ENCODE measurements at places on chromosomes 2 and 18.
A peak's percentile ranks its signal among the peaks of the same experiment; 100 is the strongest.

- no peak for DNase-seq
Measured at GRCh38 chr18:63374540-63374939, 7.5 kb upstream of the KDSR start.

DNA sequence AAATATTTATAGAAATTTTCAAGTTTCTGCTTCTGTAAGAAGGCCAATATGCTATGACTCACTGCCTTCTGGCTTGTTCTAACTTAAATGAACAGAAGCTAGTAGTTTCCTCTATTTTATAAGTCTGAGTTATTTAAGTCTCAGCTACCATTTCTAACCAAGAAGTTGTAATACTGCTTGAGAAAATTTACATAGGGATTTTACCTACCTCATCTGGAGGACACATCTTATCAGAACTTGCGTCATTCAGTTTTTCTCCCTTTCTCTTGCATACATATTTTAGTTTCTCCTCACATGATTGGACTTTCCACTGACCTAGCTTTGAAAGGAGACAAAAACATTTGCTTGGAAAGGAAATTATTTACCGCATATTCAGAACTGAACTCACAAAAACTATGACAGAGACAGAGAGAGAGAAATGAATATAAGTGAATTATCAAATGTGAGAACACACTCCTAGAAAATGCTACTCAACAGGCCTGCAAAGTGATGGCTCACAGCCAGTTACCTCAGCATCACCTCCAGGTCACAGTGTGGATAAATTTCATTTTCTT, 81.1 kb upstream of the CD302 start:
- DNase-seq = no peak

DNA sequence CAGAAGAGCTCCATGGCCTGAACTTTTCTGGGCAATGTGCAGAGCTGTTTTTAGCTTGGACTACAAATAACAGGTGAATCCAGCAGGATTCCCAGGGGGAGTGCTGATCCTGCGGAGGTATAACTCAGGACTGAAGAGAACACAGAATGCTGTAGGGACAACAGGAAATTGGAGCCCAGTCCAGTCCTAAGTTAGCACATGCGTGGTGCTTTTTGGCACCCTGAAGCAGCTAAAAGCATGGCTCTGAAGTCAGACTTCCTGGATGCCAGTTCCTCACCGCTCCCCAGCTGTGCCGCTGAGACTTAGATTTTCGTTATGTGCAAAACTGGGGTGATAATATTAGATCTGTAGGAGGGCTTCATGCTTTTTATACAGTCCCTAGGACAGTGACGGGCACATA, 58.6 kb downstream of the GALR1 start:
- DNase-seq = no peak

GRCh38 chr2:46171411-46171953, 125.7 kb upstream of the EPAS1 start:
- DNase-seq = no peak

DNA sequence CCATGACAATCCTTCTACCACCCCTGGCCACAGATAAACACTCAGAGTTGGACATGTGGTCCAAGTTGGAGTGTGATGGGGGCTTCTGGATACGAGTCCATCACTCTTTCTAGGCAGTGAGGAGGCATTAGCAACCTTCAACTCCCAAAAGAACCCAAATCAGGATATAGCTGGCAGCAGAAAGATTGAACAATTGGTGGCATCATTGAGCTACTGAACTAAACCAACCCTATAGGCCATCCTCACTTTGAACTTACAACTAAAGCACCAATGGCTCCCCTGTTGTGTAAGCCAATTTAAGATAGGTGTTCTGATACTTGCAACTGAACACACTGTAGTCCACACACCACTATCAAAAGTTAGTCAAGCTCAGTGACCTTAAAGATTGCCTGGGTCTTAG, 24.0 kb upstream of the MARCO start:
- DNase-seq = no peak

- DNase-seq = no peak
Measured at GRCh38 chr18:66193938-66194337, 410.0 kb downstream of the CDH19 start.

DNA sequence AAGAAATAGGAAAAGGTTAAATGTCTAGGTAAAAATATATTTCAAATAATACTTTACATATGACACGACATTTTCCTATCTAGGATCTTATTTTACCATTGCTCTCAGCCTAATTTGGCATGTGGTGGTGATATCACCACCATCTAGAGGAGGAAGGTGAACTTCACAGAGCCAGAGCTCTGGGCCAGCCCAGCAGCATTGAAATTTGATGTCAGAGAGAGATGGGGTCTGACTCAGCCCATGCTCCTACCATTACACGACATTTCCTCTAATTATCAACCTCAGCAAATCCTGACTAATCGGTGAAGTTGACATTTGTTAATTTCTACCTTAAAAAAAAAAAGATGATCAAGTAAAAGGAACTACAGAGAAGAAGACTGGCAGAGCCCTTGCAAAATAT, 42.3 kb downstream of the LRRTM4 start:
- no peak for DNase-seq

DNA sequence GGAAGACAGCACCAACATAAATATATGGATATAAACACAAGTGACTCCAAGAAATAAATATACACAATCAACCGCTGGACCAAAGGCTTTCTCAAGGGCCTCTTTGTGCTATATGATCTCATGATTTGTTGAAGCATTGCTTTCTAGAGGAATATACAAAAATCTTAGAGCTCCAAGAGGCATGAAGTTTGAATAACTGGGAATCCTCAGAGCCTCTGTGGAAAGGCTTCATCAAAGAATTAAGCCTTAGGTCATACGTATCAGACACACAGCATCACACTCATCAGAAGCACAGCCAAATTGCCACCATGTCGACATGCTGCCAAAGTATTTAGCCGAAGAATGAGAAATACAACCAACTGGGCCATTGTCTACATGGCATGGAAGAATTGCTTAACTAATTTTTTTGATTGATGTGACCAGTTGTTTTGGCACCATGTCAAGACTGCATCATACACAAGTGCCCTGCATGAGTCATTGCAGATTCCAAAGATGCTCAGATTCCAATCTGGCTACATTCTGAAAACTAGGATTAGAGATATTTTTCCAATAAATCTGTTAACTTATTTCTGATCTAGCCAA, 860.6 kb upstream of the ZEB2 start:
- DNase-seq = no peak

- no peak for DNase-seq
Measured at GRCh38 chr2:119463136-119463535, 31.5 kb downstream of the TMEM37 start.

- DNase-seq = no peak
Measured at GRCh38 chr2:11616851-11617415, 53.1 kb downstream of the NTSR2 start.

DNA sequence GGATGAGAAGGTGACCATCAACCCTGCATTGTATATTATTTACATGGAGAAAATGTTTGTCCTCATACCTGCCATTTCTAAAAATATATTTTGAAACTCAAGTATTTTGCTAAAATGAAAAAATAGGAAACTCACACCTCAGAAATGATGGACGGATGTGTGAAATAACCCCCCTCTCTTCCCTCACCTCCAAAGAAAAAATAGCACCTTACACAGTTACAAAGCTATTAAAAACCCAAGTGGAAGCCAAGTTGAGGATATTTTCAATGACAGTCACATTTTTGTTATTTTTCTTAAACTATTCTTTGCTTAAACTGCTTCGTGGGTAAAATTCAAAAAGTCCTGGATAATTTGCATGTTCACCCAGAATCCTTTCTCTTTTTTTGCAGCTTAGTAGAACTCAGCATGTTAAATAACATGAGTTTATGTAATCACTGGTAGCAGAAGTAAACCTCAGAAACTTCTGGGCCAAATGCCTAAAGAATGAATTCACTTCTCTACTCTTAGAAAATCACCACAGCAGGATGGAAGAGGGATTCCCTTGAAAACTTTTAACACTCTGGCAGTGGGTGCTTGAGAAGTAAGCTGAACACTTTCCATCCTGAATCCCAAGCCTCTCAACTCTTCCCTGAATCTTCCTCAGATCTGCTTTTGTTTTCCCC, 768 bp downstream of the DSC1 start:
- DNase-seq = no peak

DNA sequence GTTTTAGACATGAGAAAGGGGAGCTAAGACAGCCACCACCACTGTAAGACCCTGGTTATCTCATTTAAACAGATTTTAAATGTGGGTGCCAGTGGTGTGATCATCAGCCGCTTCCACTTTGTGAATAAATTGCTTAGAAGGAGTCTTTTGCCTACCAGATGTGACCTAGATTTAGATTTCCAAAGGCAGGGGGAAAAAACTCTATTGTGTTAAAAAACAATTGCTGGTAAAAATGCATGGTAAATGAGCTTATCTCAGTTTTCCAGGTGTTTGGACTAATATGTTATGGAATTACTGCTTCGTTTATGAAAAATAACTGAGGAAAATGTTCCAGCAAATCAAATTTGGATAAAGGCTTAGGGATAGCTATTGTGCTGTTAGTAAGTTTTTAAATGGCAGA, 466.3 kb upstream of the RAB12 start:
- no peak for DNase-seq

DNA sequence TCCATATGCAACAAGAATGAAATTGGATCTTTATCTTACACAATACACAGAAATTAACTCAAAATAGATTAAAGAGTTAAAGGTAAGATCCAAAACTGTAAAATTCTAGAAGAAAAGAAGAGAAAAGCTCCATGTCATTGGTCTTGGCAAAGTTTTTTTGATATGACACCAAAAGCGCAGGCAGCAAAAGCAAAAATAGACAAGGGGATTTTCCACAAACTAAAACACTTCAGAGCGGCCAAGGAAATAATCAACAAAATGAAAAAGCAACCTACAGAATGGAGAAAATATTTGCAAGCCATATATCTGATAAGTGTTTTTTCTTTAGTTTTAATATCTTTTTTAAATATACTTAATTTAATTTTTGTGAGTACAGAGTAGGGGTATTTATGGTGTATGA, 112.8 kb upstream of the CAB39 start:
- no peak for DNase-seq

DNA sequence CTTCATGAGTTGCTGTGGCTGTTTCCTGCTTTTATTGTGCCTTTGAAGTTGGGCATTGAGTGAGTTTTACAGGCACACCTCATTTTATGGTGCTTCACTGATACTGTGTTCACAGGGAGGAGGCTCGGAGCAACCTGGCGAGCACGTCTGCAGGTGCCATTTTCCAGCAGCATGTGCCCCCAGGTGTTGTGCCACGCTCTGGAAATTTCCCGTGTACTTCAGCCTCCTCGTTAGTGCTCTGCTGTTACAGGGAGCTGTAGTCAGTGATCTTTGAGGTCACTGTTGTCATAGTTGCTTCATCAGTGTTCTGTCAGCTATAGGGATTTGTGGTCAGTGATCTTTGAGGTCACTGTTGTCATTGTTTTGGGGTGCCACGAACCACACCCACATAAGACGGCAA, 20.1 kb downstream of the CTDP1 start:
- no peak for DNase-seq

GRCh38 chr2:11551569-11552259, 17.9 kb downstream of the GREB1 start:
- no peak for DNase-seq

GRCh38 chr2:17594533-17595401, 54.3 kb downstream of the VSNL1 start:
- DNase-seq = no peak

DNA sequence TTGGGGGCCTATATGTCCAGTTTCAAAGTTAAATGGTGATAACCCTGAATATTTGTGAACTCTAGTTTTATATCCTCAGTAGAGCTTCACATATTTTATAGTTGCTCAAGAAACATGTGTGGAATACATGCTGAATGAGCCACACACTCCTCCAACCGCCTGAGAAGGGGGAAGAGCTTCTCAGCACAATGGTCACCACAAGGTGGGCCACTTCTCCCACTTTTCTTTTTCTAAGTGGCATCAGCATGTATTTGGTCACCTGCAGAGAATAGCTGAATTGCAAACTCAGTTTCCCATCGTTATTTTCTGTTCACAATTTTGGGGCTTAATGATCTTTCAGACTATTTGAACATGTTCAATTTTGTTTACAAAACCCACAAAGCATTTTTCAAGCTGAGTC, 340.5 kb downstream of the PARD3B start:
- no peak for DNase-seq

GRCh38 chr18:65753520-65753919, 2.7 kb downstream of the CDH7 start:
- DNase-seq = no peak

DNA sequence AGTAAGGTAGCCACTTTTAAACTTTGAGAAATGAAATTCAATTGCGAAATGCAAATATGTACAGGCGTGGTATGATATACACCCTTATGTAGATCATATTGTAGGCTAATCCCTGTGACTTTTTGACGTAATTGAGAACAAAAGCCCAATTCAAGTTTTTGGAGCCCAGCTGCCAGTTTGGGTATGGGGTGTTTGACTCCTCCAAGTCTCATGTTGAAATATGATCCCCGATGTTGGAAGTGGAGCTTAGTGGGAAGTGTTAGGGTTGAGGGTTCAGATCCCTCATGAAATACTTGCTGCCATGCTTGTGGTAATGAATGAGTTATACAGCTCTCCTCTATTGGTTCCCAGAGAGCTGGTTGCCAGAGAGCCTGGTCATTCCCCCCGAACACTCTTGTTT, 1666.8 kb downstream of the SUCLG1 start:
- DNase-seq = no peak

DNA sequence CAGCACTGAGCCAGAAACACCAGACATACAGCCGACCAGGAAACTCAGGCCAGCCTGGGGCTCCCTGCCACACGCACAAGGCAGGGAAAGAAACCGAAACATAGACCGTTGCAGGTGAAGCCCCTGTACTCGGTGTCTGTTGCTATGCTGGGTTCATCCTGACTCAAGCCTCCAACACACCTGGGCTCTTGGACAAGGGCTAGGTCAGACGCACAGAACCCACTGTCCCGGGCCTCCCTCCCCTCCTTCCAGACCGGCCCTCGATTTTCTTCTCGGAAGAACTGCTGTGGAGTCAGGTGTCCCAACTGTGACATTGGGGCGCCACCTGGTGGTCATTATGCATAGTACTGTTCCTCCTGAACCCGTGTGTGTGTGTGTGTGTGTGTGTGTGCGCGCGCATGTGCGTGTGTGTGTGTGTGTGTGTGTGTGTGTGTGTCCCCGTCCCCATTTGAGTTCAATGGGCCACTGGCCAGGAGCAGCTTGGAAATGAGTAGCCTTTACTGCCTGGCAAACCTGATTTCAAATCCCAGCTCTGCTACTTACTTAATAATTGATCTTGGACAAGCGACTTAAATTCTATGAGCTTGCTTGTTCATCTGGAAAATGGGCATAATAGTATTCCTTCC, 55.4 kb upstream of the GLI2 start:
- DNase-seq = peak; percentile 52

- no peak for DNase-seq
Measured at GRCh38 chr18:22193466-22193865, 24.1 kb downstream of the GATA6 start.

GRCh38 chr18:49161627-49162026, 210.9 kb upstream of the SMAD7 start:
- DNase-seq = no peak

DNA sequence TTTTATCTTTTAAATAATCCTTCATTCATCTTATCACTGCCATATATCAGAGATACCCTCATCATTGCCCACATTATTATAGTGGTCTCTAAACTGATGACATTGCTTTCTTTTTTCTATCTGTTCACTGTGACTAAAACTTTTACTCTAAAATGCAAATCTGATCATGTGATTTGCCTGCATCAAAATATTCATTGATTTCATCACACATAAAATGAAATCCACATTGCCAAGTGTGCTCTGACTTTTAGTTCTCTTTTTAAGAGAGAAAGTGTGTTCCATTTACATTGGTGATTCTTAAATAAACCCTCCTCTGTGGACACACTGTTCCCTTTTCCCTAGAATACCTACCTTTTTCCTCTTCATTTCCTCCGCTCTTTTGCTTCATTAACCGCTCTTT, 7.5 kb downstream of the REL start:
- no peak for DNase-seq
